ENCODE measurements at places on chromosomes 3 and 15.
A peak's percentile ranks its signal among the peaks of the same experiment; 100 is the strongest.

DNA sequence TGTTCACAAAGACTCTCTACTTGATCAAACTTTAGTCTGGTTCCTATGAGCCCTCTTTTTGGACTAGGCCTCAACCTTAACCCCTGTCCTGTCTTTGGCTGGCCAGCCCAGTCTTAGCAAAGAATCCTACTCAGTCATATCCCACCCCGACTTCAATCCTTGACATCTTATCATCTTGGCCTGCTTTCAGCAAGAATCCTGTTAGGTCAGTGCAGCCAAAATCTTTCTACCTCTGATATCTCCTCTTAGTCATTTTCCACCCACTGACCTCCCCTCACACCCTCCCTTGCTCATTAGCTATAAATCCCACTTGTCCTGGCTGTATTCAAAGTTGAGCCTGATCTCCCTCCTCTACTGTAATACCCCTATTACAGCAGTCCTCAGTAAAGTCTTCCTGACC, 286.1 kb downstream of the MAGI1 start:
- no peak for DNase-seq

- DNase-seq: no peak
These were observed 165.7 kb downstream of the FOXP1 start for GRCh38 chr3:71417791-71418190.

DNA sequence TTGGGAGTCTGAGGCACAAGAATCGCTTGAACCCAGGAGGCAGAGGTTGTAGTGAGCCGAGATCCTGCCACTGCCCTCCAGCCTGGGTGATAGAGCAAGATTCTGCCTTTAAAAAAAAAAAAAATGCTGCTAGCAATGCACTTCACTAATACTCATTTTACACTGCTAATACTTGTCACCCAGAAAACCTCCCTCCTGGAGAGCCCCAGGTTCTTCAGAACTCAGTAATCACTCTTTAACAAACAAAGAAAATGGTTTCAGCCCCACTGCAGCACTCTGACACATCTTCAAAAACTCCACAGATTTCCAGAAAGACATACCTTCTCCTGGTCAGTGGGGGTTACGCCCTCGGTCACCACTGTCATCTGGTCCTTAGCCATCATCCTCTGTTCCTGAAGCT, 366.7 kb downstream of the SHQ1 start:
- DNase-seq: no peak

DNA sequence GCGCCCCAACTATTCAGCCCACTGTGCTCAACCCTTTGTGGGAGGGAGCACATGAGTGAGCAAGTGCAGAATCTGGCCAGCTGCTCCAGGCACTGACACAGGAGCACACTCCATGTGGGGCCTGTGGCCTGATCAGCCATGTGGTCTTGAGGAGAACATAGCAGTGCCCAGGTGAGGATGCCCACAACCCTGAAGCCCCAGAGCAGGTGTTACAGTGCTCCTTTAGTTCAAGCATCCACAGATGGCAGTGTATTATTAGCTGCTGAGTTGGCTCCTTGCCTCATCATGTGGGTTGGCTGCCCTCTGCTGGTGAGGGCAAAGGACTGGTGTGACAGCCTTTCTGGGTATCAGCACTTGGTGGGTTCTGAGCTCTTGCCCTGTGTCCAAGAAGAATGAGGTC, 1588.2 kb downstream of the SI start:
- DNase-seq: peak; percentile 85

GRCh38 chr3:189688262-189688661, 57.1 kb downstream of the TP63 start:
- peak; percentile 32 for DNase-seq

DNA sequence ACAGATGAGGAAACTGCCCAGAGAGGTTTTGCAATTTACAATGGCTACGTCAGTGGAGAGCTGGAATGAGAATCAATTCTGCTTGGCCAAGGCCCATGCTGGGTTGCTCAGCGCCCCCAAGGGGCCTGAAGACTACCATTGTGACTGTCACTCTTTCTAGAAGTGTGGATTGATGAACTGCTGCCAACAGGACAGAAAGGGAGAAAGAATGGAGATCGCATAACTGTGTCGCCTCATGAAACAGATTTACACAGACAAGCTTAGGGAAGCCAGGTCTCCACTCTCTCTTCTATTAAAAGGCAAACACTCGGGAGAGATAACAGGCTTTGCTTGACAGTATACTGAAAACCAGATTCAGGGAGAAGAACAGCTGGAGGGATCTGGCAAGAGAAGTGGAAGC, 160.0 kb downstream of the STT3B start:
- peak; percentile 63 for DNase-seq

DNA sequence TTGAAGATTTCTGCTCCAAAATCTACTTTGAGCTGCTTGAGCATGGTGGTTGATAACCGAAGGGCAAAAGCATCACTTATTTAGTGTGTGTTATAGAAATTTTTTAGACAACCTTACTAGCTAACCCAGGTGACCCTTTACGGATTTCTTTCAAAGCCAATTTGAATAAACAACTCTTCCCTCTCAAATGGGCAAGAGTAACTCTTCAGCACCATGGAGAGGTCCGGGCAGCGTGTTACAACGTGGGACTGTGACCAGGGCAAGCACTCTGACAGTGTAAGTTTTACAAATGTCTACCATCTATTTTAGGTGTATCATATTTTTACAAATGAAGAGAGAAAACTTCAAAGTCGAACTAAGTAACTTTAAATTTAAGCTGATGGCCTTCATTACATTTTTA, 471.8 kb downstream of the MFSD1 start:
- peak; percentile 72 for DNase-seq

DNA sequence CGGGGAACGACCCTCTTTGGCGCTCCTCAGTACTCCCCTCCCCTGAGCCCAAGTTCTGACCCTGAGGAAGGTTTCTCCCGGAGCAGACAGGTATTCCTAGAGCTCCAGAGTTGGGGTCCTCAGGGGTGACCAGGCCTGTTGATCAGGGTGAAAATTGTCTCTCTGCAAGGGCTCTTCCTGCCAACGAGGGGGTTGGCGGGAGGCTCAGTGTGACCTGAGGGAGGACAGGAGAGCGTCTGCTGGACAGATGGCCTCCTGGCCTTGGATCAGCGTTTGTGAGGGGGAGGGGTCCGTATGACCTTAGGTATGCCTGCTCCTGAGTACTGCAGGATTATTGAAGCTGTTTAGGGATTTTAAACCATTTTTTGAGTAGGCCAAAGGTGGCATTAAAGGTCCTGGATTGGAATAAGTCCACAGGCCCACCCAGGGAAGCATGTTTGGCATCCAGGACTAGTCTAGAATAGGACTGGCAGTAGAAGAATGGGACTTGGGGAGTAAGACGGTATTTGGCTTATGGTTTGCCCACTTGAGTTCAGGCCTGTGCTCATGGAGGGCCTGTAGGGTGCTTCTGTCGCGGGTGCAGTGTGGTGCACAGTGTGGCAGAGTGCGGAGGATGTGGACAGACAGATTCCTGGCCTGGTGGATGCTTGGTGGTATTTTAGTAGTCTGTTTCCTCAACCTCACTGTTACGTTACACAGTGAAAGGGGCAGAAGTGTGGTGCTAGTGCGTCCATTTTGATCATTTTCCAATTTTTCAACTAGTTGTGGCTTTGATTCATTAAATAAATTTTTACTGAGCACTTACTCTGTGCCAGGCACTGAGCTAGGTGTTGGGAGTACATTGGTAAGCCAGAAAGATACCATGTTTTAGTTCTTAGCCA, 959 bp downstream of the ZNF592 start:
- DNase-seq: peak; percentile 49

GRCh38 chr3:127970966-127971592, 56.0 kb downstream of the KBTBD12 start:
- DNase-seq: peak; percentile 65

DNA sequence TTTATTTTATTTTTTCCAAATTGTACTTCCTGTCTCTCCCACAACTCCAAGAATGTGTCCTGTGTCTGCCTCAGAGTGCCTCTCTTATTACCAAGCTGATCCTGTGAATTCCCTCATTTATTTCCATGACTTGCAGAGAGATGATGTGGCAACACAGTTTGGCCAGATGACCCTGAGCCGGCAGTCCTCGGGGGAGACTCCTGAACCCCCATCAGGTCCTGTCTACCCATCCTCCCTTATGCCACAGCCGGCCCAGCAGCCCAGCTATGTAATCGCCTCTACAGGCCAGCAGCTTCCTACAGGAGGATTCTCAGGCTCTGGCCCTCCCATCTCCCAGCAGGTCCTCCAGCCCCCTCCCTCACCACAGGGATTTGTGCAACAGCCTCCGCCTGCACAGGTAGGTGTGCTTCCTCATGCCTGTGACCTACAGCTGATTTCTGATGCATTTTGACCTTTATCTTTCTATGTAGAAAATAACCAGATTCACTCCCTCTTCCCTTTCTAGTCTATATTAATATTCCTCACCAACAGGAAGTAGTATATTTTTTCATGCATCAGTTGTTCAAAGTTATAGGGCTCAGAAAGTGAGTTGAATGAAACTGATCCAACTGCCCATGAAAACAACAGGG, 100.0 kb downstream of the ARPP21 start:
- DNase-seq: peak; percentile 55

- DNase-seq: peak; percentile 28
These were observed 208.8 kb downstream of the ADAMTS17 start for GRCh38 chr15:100133001-100133400.

GRCh38 chr3:38565339-38566214, 69.4 kb downstream of the EXOG start:
- DNase-seq: no peak

DNA sequence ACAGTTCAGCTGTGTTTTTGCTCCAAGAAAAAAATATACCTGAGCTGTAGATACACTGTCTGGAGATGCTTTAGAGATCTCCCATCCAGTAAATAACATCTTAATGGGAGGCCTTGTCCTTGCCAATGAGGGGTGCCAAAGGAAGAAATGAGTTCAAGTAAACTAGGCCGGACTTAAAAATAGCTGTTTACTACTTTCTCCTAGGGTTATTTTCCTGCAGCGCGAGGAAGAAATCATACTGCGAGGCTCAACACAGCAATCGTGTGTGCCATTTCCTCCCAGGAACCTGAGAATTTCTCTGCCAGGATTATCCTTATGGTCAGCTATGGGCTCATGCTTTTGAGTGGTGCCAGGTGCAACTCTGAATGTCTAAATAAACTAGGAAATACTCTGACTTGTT, 71.9 kb downstream of the CMTM8 start:
- no peak for DNase-seq

DNA sequence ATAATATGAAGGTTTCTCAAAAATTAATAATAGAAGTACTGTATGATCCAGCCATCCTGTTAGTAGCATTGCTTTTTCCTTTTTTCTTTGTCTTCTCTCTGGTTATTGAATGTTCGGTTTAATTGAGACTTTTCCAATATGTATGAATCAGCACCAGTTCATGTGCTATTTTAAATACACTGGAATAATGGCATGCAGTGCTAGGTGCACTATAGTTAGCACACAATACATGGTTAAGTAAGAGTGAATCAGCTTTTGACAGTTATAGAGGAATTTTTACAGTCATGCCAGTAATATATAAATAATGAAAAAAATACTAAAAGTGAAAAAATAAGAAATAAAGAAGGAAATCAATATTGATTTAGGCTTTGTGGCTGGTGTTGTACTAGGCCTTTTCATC, 113.8 kb upstream of the STRIT1 start:
- no peak for DNase-seq

GRCh38 chr3:157914882-157915281, 191.3 kb downstream of the SHOX2 start:
- DNase-seq: peak; percentile 37

DNA sequence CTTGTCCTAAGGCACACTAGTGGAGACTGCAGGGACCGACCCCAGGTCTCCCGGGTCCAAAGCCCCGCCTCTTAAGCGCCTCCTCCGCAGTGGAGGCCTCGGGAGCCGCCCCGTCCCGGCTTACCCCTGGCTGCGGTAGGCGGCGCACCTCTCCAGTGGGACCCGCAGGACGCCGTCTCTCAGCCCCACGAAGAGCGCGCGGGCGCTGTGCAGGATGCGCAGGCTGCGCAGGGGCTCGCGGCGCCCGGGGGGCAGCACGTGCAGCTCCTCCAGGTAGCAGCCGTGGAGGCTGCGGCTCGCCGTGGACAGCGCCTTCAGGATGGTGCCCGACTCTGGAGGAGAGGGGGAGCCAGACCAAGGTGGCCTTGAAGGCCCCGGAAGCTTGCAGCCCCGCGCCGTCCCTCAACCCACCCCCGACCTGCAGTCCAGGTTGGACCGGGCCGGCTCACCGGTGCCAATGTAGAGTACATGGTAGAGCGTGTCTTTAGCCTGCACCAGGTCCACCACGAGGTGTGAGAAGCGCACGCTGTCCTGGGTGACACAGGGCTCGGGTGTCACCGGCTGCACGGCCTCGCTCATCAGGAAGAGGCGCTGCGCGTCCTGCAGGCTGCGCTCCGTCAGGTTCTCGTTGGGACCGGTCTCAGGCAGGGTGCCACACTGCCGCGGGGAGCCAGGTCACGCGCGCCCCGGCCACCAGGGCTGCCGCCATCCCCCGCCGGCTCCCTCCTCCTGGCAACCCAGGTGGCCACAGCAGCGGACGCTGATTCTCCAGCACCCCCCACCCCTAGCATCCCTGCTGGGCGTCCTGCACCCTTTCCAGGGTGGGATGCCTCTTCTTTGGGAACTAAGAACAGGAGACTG, 105.5 kb downstream of the SEMA5B start:
- peak; percentile 57 for DNase-seq

Measured in mesendoderm (in vitro differentiated cells).